T-helper 17 cell (primary cell): ENCODE measurements at places on chromosomes 1 and 21. TPM values are rescaled to one million over a fixed set of nuclear protein-coding genes. Genes with fewer than 3 reads are reported as not detected.

The FBXO42 gene
- 17.4 TPM for total RNA-seq

- DNase-seq, result no peak
Observed at GRCh38 chr1:31897526-31898100, 40.6 kb downstream of the PTP4A2 start.

- no peak for DNase-seq
Observed at GRCh38 chr21:25934130-25934529, 199.4 kb downstream of the GABPA start.

DNA sequence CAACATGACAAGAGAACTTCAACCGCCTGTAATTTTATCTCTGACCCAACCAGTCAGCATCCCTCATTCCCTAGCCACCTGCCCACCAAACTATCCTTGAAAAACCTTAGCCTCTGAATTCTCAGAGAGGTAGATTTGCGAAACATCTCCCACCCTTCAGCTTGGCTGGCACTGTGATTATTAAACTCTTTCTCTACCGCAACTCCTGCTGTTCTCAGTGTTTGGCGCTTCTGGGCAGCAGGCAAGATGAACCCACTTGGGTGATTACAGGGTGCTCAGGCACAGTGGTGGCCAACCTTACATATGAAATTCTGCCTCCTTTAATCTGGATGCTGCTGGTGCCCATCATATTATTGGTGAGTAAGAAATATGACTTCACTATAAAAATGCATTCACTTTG lies 22.1 kb downstream of the CCDC190 start:
- no peak for DNase-seq

- DNase-seq, result no peak
Observed at GRCh38 chr1:81920886-81921285, 120.2 kb downstream of the ADGRL2 start.
